ENCODE measurements at places on chromosomes 4 and X.

DNA sequence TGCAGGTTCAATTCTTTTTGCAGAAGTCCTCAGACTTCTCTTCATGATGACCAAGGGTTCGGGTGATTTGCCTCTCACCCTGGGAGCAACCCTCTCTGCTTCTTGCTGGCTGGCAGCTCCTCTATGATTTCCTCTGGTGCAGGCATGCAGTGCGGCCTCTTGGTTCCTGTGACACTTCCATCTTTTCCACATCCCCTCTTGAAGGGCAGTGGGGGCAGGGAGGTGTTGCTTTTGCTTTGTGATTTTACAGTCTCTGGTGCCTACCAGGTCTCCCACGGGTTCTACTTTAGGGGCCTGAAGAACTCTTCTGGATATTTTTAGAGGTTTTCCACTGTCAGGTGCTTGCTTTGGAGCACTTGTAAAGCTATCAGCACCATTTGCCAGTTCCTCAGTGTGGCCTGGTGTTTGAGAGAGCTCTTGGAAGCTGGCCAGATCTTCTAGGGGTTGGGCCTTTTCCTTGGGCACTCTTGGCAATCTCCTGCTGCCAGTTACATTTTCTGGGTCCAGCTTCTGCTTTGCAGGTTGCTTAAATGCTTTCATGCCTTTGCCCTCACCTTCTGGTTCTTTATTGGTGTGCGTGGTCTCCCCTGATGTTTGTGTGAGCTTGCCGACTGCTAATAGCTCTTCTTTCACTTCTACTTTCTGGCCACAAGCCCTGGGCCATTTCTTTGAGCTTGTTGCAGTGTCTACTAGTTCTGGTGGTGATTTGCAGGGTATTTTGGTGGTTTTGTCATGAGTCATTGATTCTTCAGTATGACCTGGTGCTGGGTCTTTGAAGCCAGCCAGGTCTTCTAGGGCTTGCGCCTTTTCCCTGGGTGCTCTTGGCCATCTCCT is 11.5 kb upstream of the CHST7 start:
- DNase-seq = peak; percentile 5

DNA sequence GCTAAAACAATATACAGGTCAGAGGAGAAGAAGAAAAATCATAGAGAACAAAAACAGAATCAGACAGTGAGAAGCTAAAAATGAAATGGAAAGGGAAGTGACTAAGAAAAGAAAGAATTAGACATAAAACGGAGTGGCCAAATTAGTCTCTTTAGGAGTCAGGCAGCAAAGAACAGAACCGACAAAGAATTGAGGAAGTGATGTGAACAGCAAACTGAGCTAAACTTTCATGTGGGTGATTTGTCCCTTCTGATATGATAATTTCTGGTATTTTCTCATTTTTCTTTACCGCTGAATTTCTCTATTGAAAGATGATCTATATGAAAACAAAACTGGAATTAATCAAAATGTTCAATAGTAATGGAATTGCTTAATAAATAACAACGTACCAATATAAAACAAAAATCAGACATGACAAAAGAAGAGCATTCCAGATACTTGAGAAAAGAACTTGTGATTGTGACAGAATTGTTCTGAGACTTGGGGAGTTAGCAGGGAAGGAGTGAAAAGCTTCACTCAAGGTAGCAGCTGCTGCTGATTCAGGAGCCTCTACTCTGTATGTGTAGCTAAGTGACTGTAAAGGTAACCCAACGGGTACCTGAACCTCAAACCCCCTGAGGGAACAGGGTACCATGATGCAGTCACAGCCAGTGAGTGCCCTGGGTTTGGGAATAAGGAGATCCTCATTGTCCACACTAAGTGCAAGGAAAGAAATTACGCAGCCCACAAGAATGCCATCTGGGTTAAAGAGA is 8.8 kb downstream of the TAPT1 start:
- no peak for DNase-seq

- DNase-seq = no peak
These were observed 214.2 kb upstream of the PUDP start for GRCh38 chrX:7362111-7362510.

DNA sequence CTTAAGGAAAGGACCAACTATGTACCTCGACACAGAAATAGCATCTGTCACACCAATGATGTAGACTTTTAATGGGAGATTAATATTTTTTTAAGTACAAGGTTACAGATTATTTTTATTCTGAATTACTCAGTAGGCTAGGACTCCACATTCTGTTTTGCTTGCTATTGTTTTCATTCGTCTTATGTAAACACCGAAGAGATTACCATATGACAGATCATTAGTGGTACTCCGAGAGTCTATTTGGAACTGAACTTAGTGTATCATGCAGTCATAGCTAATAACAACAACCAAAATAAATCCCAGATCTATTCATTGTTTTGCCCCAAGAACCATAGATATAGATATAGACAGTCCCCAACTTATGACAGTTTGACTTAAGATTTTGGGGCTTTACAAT is 139.7 kb upstream of the SPRY1 start:
- DNase-seq = no peak

DNA sequence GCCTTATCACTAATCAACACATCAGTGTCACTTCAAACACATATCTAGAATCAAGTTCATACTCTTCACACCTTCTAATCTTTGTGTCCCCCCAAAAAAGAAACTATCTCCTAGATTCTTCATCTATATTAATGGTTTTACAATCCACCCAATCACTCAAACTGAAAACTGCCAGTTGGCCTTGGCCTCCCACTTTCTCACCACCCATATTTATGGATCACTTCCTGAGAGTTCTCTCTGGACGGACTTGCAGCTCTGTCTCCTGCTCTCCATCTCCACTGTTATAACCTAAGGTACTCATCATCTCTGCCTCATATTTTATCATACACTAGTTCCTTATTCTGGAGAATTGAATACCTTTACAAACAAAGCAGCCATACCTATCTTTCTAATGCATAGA is 106.1 kb upstream of the ATOH1 start:
- DNase-seq = no peak

- DNase-seq = no peak
These were observed 15.5 kb upstream of the CYLC1 start for GRCh38 chrX:83845397-83845796.

DNA sequence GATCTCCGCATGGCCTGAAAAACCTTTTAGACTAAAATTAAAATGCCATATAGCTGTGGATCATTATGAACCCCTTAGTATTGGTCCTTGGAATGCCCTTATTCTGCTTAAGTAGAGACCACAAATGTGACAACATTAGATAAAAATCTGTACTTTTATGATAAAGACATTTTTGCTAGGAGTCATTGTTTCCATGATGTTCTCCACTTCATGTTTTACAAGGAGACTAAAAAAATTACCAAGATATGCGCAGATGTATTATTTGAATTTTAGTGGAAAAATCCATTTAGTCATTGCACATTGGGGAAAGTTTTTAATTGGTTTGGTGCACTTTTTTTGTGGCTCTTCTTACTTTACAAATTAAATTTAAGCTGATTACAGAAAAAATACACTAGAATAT is 85.1 kb upstream of the HPRT1 start:
- DNase-seq = no peak

- no peak for DNase-seq
These were observed 22.9 kb downstream of the OCIAD1 start for GRCh38 chr4:48853604-48854394.

GRCh38 chr4:115678425-115678941 is 565.1 kb upstream of the NDST4 start:
- no peak for DNase-seq

DNA sequence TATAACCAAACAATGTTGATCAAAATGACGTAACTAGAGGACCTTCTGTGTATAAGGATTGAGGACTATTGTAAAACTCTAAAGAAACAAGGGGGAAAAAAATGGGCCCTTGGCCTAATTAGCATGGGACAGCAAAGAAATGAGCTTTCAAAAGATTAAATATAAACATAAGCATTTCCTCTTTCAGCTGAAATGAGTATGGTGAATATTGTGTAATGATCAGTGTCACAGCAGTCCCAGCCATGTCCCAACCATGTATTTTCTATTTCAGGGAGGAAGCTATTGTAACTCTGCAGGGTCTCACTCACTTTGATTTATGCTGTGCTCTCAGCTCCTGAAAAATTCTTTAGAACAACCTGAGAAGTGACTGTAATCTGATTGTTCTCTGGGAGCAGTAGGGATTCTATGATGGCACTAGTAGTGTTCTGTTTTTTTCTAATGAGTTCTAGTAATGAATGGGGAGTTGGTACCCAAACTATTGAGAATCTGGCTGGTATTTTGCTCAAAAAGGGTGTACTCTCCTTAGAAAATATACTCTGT is 25.8 kb downstream of the ANXA10 start:
- DNase-seq = no peak

DNA sequence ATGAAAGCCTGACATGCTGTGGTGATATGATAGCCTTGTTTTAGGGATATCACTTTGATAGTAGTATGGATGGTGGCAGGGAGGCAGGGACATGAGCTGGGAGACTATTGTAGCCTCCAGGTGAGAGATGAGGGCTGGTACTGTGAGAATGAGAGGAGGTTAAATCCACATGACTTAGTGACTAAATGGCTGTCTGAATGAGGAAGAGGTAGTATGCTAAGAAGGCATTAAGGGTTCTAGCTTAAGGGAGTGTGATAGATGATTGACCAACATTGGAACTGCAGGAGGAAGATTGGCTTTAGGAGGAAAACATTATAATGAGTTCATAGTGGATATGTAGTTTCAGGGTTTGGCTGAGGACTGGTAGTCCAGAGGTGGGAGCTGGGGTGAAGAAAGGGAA is 195.0 kb upstream of the ANK2 start:
- DNase-seq = no peak

- DNase-seq = no peak
These were observed 105.5 kb downstream of the ARHGAP10 start for GRCh38 chr4:147837435-147837834.

- no peak for DNase-seq
These were observed 190.8 kb upstream of the GK2 start for GRCh38 chr4:79598801-79599200.

GRCh38 chrX:107780525-107780924 is 3.0 kb downstream of the NCBP2L start:
- DNase-seq = no peak

DNA sequence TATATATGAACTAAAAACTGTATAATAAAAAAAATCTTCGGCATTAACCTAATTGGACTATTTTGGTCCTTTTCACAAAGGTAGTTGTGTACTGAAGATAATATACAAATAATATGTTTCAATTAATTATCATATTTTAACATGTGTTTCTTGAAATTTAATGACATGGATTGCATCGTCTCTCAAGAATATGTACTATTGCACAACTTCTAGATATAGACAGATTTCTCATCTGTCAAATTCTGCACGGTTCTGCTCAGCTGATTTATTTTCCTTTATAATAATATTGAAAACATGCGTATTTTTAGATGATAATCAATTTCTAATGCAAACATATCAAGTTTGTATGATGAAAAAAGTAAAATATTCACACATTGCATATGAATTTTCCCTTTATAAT is 498.7 kb upstream of the PABPC4L start:
- no peak for DNase-seq

DNA sequence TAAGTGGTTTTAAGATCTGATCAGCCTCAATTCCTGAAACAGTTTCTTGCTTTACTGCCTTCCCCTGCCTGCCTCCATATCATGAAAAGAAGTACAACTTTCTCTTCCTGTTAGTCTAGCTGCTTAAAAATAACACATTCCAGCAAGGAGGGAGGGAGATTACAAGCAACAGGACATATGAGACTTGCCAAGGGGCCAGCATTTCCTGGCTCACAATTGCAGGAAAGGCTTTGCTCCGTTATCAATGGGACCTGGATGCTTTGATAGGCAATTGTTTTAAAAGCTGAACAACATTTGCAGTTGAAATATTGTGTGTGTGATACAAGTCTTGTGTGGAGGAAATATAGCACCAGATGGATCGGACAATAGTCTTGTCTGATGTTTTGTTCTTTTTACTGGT is 425.0 kb downstream of the FAT4 start:
- DNase-seq = no peak

- no peak for DNase-seq
These were observed 12.6 kb downstream of the NYX start for GRCh38 chrX:41459716-41460115.

GRCh38 chr4:102759831-102760644 is 730 bp downstream of the MANBA start:
- DNase-seq = peak; percentile 19

GRCh38 chrX:25383196-25383595 is 367.4 kb upstream of the ARX start:
- DNase-seq = no peak

DNA sequence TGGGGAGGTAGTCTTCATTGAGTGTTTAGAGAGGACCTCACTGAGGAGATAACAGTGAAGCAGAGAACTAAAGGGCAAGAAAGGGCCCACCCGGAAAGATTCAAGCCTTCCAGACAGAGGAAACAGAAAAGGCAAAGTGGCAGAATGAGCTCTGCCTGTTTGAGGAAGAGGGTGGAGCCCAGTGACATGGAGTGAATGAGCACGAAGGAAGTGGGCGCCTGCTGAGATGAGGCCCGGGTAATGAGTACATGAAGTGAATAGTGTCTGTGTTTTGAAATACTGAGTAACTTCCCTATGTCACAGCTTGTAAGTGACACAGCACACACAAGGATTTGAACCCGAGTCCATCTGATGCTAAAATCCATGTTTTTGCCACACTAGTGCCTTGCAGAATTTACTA is 32.5 kb upstream of the TLR2 start:
- no peak for DNase-seq

GRCh38 chr4:67727124-67727850 is 26.3 kb upstream of the UBA6 start:
- DNase-seq = no peak

DNA sequence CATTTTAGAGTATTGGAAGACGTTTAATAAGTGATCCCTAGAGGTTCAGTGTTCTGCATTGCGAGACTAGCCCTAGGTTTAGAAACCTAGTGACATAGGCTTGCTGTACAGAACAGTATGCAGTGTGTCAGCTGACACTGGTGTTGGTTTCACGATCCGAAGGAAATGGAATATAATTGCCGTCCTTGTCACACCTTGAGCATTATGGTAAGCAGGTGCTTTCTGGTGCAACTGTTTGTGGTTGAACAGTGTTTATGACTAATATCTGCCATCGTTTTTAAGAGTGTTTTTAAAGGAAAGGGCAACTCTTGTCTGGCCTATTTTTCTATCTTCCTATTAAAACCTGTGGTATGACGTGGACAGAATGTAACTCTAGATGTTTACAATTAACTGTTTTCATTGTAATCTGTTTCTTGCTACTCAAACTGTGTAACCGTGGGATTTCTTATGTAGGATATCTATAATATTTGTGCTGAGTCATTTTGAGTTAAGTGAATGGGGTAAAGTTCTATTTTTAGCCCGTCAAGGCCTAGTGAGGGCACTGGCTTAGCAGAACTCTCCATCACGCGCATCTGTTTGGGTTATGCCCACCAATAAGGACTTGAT is 53.8 kb upstream of the TBC1D14 start:
- DNase-seq = peak; percentile 71

Measured in hematopoietic multipotent progenitor cell treated with erythropoietin and hydrocortisone succinate and interleukin-3 and kit ligand, for 17 days (in vitro differentiated cells).